ENCODE measurements at places on chromosomes 6 and 20.

- DNase-seq: no peak
Measured at GRCh38 chr6:82259389-82259788, 11.8 kb upstream of the IBTK start.

GRCh38 chr20:37997516-37997915 lies 35.7 kb downstream of the TTI1 start:
- no peak for DNase-seq

DNA sequence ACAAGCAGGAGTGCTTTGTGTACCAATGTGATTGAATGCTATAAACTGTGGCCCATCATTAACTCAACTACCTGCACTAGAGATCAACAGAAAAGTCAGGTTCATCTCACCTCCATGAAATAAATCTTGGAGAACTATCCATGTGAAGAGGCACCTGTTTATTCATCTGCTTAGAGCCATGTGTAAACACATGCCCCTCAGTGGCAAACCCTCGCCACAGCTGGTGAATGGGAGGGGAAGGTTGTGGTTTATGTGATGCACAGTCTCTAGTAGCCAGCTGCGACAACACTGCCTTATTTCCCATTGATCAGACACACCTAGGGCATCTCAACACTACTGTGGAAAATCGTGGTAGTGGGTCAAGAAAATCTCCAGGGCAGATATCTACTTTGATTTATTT lies 640.2 kb downstream of the PTPRT start:
- no peak for DNase-seq

- DNase-seq: no peak
Measured at GRCh38 chr6:14819840-14820420, 425.9 kb upstream of the JARID2 start.

- peak; percentile 63 for DNase-seq
Measured at GRCh38 chr6:32047855-32048766, 9.9 kb downstream of the CYP21A2 start.

DNA sequence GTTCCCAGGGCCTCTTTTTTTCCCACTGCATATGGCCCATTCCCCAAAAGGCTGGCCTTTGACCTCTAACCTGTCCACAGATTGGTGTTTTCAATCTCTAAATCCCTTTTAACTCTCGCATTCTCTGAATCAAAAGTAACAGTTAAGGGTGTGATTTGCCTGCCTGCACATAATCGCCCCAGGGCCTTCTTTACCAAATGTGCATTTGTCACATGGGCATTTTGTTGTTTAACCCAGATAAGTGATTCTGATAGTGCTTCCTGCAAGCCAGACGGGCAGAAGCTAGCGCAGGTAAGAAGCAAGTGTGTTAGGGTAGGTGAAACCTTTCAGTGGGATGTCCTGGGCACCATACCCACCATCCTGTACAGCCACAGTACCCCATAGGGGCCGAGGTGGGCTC lies 49.4 kb upstream of the PLEKHG1 start:
- no peak for DNase-seq

DNA sequence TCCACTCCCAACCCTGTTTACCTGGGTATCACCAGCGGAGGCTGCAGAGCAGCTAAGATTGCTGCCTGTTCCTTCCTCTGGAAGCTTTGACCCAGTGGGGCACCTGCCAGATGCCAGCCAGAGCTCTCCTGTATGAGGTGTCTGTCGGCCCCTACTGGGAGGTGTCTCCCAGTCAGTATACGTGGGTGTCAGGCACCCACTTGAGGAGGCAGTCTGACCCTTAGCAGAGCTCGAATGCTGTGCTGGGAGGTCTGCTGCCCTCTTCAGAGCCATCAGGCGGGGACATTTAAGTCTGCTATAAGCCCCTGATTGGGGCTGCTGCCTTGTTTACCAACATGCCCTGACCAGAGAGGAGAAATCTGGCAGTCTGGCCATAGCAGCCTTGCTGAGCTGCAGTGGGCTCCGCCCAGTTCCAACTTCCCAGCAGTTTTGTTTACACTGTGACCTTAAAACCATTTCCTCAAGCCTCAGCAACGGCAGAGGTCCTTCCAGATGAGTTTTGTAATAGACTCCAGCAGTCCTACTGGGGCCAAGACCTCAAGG lies 2.8 kb downstream of the RAET1E start:
- no peak for DNase-seq

GRCh38 chr6:55666606-55667225 lies 87.7 kb upstream of the HMGCLL1 start:
- no peak for DNase-seq
